ENCODE measurements at places on chromosomes 13 and 19.
A peak's percentile ranks its signal among the peaks of the same experiment; 100 is the strongest.

GRCh38 chr19:28313633-28314032 is 899.3 kb downstream of the UQCRFS1 start:
- DNase-seq, result no peak

GRCh38 chr13:22102271-22102670 is 431.4 kb downstream of the FGF9 start:
- DNase-seq, result no peak

DNA sequence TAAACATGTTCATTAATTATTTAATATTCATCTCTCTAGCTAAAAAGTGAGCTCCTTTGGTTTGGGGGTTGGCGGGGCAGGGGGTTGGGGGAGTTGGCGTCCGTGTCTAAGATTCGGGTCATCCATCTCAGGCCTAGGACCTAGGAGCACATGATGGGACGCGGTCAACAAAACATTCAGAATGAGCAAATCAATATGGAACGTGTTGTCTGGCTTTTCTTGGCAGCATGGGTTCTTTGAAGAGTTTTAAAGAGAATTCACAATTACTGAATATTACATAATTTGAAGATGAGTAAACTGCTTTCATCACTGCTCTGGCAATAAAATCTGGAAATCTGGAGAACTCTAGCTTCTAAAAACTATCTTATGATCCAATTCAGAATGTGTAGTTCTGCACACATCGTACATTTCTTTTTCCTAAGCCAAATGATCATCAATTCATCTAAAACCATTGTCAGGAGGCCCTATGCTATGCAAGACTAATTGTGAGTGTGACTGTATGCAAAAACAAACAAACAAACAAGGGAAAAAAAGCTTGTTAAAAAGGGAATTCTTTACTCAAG is 5.4 kb upstream of the ARGLU1 start:
- no peak for DNase-seq

DNA sequence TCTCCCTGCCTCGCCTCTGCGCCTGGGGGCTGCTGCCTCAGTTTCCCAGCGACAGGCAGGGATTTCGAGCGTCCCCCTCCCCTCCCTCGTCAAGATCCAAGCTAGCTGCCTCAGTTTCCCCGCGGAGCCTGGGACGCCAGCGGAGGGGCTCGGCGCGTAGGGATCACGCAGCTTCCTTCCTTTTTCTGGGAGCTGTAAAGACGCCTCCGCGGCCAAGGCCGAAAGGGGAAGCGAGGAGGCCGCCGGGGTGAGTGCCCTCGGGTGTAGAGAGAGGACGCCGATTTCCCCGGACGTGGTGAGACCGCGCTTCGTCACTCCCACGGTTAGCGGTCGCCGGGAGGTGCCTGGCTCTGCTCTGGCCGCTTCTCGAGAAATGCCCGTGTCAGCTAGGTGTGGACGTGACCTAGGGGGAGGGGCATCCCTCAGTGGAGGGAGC is 722 bp upstream of the ICAM1 start:
- no peak for DNase-seq

DNA sequence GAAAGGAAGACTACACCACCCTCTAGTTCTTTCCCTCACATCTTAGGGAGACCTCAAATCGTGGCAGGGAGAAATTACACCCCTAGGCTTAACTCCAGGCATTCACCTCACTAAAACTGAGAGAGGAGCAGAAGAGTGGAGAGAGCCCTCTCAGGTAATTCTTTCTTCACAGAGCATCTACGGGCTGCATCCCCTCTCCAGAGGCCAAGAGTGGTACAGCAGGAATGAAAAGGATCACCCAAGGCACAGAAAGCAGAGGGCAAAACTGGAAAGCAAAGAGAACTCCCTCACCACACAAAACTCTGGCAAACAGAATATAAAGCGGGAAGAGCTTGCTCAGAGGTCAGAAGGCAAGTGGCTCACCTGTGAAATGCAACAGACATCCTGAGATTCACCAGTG is 661.2 kb downstream of the TBC1D4 start:
- no peak for DNase-seq

DNA sequence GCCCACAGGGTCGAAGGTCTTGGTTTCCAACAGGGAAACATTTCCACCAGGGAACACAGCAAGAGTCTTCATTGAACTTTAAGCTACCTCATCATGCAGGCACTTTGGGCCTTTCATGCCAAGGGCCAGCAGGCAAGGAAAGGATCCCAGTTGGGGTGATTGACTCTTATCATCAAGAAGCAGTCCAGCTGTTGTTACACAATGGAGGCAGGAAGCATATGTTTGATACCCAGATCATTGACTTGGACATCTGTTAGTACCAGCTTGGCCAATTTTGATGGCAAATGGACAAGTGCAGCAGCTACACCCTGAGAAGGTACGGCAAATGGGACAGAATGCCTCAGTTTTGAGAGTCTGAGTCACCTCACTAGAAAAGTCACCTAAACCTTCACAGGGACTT is 10.9 kb upstream of the RCBTB1 start:
- no peak for DNase-seq

DNA sequence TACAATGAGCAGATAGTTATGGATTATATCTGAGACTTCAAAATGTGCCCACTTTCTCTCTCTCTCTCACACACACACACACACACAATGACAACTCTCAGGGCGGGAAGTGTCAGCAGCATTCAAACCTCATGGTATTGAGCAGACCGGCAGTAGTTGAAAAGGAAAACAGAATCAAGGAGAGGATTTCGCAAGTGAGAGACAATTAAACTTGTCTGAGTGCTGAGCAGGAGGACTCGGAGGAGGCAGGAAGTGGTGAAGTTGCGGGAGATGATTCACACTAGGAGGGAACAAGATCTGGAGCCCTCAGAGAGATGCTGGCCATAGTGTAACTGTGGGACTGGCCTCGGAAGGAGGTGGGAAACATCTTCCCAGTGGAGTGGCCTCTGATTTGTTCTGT is 353.1 kb downstream of the EFNB2 start:
- no peak for DNase-seq

GRCh38 chr13:100235311-100235901 is 146.5 kb downstream of the PCCA start:
- no peak for DNase-seq

DNA sequence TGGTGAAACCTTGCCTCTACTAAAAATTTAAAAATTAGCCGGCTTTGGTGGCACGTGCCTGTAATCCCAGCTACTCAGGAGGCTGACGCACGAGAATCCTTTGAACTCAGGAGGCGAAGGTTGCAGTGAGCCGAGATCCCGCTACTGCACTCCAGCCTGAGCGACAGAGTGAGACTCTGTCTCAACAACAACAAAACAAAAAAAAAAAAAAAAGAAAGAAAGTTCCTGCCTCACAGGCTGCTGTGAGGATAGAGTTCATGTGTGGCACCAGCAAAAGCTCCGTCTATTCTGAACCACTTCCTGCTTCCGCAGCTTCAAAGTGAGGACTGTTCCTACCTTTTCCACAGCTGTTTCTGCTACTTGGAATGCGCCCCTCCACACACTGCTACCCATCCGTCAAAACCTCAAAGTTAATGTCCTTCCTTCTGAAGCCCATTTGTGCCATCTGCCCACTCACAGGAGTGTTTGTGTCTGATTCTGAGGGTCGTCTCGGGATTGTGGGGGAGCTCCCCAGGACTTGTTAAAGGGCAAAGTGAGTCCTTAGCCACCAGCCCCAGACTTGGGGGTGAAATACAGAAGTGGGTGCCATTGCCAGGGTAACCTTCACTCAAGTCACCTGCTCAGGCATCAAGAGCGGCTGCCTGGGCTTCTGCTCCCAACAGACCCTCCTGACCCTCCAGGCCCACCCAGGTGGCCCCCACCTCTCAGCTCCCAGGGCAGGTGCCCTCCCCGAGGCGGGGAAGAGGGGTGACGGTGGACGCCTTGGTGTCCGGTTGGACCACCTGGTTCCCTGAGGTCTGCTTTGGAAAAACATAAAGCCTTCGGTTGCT is 2.9 kb downstream of the MFSD12 start:
- DNase-seq, result no peak

DNA sequence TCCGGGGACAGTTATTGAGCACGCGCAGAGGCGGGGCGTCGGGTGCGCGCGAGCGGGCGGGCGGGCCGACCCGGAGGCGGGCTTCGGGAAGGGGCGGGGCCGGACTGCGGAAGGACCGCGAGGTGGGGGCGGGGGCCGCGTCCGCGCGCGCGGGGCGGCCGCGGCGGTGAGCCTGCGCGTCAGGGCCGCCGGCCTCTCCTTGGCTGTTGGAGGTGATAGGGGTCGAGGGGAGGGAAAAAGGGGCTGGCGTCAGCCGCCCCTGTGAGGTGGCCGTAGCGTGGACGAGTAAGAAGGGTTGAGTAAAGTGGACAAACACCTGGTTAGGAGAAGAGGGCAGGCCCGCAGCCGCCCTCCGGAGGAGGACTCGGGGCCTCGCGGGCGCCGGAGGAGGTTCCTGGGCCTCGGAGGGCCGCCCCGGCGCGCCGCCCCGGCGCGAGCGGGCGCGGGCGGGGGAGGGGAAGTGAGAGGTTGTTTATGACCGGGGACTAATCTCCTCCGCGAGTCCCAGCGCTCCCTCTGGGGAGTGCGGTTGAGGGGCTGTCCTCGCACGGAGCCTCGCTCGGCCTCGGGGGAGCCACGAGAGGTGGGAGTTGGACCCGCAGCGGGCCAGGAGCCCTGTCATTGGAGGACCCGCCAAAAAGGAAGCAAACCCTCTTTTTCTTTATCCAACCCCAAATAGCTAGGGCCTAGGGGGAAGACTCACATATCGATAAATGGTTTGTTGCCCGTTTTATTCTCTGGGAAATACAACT is 547 bp upstream of the INTS6 start:
- peak; percentile 65 for DNase-seq

DNA sequence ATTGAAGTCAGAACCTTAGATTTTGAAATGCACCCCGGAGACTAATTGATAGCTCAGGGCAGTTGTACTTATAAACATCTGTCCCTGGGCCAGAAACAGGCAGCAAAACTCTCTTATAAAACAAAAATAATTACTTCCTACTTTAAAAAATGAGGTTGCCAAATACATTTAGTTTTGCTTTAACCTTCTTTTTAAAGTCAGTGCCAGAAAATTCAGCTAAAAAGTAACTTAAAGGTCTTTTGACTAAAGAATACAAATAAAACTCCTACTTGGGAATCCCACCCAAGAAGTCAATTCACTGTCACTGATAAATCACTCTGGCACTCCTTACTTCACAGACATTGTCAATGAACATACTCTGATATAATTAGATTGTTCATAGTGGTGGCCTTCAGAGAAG is 60.7 kb downstream of the DOCK9 start:
- DNase-seq, result no peak

DNA sequence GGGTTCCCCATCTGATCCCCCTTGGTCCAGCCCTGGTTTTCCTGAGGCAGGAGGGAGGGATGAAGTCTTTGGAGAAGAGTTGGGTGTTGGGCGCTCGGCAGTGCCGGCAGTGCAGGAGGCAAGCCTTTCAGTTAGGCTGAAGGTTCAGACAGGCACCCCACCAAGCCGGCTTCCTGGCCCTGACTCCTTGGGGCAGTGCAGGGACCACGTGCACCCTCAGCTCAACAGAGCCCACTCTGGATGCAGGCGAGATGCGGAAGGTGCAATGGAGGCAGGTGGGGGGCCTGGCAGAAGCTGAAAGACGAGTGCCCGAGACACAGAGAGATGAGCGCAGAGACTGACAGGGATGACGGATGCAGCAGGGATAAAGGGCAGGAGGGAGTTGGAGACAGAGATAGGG is 11.1 kb downstream of the MAMSTR start:
- no peak for DNase-seq
